ENCODE measurements at places on chromosomes 6 and 20.

DNA sequence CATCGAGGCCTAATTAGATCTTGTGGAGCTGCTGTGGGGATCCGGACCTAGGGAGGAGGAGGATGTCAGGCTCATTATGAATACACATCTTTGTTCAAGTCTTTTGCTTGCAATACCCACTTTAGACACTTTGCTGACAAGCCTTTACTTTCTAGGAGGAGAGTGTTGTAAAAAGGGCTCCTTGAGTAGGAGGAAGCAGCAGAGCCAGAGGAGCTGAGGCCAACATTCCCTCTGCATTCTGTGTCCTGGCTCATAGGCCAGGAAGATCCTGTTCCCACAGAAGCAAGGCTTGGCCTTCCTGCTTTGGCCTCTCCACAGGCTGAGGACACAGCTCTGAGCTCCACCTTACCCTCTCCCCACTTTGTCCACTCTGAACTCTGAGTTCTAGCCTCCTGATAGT is 67.1 kb downstream of the TPD52L1 start:
- no peak for DNase-seq

- no peak for DNase-seq
Observed at GRCh38 chr6:118714756-118715155, 63.4 kb upstream of the CEP85L start.

DNA sequence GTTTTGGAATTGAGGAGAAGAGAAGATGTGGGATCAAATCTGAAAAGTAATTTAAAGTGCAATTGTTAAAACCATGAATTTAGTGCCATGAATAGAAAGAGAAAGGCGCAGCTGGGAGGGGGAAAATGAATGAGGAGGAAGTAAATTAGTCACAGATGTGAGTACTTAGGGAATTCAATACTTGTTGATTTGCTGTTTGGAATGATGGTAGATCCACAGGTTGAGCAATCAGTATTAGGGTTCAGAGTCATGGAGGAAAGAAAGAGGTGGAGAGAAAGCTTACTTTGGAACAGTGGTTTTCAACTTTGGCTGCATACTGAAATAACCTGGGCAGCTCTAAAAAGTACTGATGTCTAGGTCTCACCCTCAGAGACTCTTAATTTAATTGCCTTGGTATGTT is 229.7 kb upstream of the ASCC3 start:
- DNase-seq, result peak; percentile 87

DNA sequence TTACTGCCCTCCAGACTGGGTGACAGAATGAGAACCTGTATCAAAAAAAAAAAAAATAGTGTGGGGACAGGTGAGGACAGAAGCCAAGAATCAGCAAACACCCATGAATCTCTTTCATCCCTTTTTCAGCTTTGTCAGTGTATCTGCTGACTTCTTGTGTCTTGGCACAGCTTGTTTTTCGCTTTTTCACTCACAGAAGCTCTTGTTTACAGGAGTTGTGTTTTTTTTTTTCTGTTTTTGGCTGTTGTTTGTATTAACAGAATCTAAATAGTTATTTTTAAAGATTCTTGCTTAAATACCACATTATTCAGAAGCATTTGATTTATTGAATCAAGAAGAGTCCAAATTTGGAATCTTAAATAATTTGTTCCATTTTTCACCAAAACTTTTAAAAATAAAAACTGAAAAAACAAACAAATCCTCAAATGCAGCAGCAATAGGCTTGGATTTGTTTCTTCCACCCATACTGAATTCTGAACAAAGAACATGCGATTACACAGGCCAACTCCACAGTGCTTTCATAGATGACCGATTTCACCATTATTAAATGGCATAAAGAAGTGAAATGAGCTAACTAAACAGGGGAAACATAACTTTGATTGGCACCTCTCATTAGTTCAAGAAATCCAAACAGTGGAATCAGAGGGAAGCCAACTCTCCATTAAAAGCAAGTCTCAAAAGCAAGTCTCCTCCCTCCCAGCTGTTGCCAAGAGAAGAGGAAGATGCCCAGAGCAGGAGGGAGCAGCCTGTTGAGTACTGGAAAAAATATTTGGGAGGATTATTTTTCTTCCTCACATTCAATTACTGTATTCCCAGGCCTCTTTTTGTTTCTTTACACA is 27.2 kb upstream of the GPR63 start:
- no peak for DNase-seq

- peak; percentile 95 for DNase-seq
Observed at GRCh38 chr6:156948807-156949206, 171.6 kb downstream of the ARID1B start.

DNA sequence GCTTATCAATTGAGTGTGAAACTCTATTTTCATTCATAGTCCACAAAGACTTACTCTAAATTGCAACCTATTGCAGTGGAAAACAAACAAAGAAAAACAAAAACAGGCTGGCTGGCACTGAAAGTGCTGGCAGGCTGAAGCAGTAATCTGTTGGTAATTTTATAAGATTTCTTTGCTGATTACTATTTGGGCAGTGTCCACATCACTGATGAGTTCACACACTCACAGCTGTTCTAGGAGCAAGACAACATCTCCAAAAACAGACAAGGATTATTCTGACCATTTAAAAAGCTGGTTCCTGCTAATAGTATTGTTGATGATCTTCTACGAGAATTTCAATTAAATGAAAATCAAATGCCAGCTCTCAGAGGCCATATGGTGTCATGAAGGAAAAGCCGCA is 26.9 kb downstream of the MARCKS start:
- DNase-seq, result no peak

DNA sequence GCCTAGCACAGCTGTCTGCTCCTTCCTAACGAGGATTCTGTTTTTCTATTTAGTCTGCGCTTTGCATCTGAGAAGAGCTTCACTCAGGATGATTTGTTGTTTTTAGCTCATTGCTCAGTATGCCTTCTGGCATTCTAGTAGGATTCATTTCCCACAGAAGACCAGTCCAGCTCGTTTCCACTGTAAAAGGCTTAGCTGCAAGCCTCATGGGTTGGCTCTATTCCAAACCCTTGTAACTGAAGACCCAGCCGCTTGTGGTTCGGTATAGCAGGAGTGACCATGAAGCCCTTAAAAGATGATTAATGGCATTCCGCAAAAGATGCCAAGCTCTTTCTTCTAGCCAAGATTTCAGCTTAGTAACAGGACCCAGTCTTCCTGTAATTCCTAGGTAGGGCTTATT is 7.2 kb downstream of the ADGRF1 start:
- DNase-seq, result peak; percentile 99

DNA sequence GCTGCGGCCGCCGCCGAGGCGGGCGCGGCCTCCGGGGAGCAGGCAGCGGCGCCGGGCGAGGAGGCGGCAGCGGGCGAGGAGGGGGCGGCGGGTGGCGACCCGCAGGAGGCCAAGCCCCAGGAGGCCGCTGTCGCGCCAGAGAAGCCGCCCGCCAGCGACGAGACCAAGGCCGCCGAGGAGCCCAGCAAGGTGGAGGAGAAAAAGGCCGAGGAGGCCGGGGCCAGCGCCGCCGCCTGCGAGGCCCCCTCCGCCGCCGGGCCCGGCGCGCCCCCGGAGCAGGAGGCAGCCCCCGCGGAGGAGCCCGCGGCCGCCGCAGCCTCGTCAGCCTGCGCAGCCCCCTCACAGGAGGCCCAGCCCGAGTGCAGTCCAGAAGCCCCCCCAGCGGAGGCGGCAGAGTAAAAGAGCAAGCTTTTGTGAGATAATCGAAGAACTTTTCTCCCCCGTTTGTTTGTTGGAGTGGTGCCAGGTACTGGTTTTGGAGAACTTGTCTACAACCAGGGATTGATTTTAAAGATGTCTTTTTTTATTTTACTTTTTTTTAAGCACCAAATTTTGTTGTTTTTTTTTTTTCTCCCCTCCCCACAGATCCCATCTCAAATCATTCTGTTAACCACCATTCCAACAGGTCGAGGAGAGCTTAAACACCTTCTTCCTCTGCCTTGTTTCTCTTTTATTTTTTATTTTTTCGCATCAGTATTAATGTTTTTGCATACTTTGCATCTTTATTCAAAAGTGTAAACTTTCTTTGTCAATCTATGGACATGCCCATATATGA is 3.2 kb downstream of the MARCKS start:
- no peak for DNase-seq

- no peak for DNase-seq
Observed at GRCh38 chr20:58772786-58773185, 77.9 kb downstream of the GNAS-AS1 start.

- DNase-seq, result no peak
Observed at GRCh38 chr6:46243754-46244153, 73.0 kb upstream of the ENPP5 start.

DNA sequence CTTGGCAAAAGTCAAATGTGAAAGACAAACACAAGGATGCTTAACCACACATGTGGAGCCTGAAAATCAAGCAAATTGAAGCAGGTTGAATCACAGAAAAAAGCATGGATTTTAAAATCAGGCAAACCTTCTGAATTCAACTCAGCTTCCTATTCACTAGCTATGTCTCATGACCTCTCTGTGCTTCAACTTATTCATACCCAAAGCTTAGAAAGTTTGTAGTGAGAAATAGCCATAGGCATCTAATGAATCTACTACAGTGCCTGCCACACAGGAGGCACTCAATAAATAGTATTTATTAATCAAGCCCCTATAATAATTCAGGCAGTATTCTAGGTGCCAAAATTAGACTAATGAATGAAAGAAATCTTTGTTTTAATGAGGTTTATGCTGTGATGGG is 112.2 kb upstream of the TNFAIP3 start:
- DNase-seq, result no peak

GRCh38 chr6:33078442-33078841 is 2.7 kb downstream of the HLA-DPB1 start:
- no peak for DNase-seq

Data from bronchial epithelial cell (primary cell).